ENCODE measurements at places on chromosomes 5 and 9.

GRCh38 chr9:892123-892522 lies 50.6 kb downstream of the DMRT1 start:
- DNase-seq: no peak

DNA sequence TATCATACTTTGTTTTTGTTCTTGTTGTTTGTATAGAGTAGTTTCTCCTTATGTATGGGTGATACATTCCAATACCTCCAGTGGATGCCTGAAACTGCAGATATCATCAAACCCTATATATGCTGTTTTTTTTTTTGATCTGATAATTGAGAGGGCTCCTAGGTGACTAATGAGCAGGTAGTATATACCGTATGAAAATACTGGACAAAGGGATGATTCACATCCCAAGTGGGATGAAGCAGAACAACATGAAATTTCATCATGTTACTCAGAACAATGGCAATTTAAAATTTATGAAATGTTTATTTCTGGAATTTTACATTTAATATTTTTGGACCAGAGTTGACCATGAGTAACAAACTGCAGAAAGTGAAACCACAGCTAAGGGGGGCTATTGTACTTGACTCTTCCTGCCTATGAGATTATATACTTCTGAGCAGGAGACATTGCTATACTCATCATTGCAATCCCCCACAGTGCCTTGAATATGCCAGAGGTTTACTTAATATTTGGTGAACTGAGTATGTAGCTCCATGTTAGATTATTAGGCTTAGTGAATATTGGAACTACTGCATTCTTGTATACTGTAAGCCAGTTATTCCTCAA lies 258.7 kb upstream of the FBXL7 start:
- no peak for DNase-seq

- DNase-seq: no peak
These were observed 104.7 kb downstream of the DROSHA start for GRCh38 chr5:31427013-31427723.

DNA sequence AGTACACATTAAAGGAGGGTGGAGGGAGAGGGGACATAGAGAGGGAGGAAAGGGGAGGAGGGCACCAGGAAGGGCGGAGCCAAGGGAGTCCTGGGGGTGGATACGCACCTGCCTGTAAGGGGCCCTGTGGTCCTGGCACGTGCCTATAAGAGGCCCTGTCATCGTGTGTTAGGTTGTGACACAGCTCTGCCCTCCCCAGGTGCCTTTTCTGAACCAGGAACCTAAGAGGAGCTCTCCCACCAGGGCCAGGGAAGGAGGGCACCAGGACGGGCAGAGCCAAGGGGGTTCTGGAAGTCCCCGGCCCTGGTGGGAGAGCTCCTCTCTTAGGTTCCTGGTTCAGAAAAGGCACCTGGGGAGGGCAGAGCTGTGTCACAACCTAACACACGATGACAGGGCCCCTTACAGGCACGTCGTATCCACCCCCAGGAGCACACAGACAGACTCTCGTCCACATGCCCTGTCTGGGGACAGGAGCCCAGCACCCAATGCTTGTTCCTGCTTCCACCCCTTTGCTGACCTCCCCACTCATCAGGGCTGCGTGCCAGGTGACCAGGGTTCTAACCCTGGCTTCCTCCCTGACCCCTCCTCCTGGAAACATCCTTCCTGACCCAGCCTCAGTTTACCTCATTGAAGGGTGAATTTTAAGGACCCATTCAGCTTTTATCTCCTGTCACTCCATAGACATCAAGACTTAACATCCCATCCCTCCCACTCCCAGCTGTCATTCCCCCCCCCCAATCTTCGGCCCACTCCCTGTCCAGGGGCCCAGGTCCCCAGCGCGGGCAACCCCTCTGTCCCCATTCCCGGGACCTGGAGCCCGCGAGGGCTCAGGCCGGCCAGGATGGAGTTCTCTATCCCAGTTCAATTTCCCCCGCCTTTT lies 12.9 kb upstream of the OLFM1 start:
- no peak for DNase-seq

GRCh38 chr9:119881898-119882297 lies 512.7 kb upstream of the BRINP1 start:
- no peak for DNase-seq
